Erythroblast (primary cell): ENCODE measurements at places on chromosomes 3 and 15.
A peak's percentile ranks its signal among the peaks of the same experiment; 100 is the strongest.

- no peak for DNase-seq
These were observed 1115.0 kb downstream of the IGSF11 start for GRCh38 chr3:117919621-117920020.

- DNase-seq = no peak
These were observed 18.9 kb upstream of the LRRK1 start for GRCh38 chr15:100900136-100900794.

DNA sequence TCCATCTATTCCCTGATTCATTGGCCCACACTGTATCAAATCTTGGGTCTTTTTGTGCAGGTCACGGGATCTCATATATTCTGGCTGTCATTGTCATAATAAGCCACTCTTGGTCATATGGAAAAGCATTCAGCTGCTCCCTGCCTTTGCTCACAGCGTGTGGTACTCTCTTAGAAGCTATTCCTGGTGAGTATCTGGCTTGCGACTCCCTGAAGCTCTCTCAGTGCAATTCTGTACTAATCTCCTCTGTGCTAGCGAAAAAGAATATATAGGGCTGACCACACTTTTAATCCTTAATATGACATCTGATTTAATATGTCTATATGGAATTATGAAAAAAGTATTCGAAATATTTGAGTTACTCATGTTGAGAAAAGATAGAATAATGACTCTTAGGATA is 440.8 kb upstream of the GBE1 start:
- no peak for DNase-seq

DNA sequence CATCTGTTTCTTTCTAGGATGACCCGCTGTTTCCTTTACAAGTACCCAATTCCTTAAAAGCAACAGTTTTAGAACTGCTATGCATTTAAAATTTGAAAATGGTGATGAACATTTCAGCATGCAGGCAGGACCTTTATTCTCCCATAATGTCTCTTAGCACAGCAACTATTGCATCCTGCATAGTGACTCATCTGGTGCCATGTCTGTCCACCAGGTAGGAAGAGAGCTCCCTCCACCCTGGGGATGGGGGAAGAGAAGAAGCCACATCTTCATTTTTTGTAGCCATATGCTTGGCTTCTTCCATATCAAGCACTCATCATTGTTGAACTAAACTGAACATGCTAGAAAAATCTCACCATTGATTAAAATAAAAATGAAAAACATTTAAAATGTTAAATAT is 9.9 kb downstream of the GPR15 start:
- no peak for DNase-seq

DNA sequence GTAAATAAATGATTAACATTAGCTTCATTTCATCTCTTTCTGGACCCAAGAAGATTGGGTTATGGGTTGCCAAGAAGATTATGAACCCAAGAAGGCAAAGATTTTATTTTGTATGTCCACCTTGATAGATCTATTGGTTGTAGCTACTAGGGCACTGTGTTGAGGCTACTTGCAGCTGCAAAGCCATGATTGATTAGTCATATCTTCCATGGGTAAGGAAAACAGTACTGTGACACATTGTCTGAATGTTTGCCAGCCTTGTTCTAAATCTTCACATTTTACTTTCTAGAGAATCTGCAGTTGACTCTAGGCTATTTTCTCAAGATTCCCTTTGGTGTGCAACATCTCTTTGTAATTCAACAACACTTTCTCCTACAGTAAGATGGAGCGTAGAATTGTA is 229.2 kb upstream of the KCNH8 start:
- no peak for DNase-seq

GRCh38 chr3:8341821-8342247 is 159.8 kb upstream of the LMCD1 start:
- DNase-seq = no peak

GRCh38 chr3:58041826-58042324 is 33.7 kb downstream of the FLNB start:
- DNase-seq = no peak

GRCh38 chr15:43286074-43286473 is 19.3 kb upstream of the TGM5 start:
- DNase-seq = no peak

DNA sequence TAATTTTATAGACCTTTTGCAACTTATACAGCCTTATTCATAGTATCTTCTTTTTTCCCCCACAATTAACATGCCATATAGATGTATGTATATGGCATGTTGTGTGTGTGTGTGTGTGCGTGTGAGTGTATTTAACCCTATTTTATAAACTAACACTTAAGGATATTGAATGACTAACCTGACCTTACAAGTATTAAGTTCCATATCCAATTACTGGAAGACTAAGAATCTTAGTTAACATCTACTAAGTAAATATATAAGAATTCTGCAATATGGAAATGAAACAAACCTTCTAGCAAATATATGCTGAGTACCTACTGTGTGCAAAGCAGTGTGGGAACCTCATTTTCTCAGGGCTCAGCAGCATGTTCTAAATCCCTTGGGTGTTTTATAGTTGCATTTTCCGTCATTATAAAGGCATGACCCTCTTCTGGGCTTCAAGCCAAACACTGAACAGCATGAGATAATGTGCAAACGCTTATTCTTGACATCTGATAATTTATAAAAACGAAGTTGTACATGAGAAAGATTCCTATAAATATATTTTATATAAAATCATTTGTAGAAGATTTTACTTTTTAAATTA is 105.5 kb downstream of the NLGN1 start:
- peak; percentile 22 for DNase-seq

GRCh38 chr3:40713306-40713705 is 188.5 kb downstream of the ZNF621 start:
- no peak for DNase-seq

- peak; percentile 7 for DNase-seq
These were observed 23.3 kb upstream of the SENP7 start for GRCh38 chr3:101536266-101536665.

DNA sequence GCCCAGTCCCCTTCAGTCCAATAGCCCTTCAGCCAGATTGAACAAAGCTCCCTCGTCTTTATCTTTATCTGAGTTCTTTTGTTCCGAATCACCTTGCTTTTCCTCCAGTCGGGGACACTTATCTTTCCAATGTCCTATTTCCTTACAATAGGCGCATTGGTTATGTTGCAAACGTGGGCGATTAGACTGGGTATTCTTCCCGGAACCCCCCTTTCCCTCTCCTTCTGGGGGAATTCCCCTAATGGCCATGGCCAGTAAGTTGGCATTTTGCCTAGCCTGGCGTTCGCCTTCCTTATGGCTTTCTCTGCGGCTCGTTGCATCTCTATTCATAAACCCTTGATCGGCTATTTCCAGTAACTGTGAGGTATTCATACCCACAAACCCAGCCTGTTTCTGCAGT is 82.2 kb upstream of the VEPH1 start:
- DNase-seq = no peak

GRCh38 chr3:43231276-43232000 is 54.9 kb upstream of the SNRK start:
- DNase-seq = no peak

- no peak for DNase-seq
These were observed 134.5 kb downstream of the MECOM start for GRCh38 chr3:169529013-169529412.

- DNase-seq = no peak
These were observed 329.7 kb upstream of the TLE3 start for GRCh38 chr15:70427167-70428120.

DNA sequence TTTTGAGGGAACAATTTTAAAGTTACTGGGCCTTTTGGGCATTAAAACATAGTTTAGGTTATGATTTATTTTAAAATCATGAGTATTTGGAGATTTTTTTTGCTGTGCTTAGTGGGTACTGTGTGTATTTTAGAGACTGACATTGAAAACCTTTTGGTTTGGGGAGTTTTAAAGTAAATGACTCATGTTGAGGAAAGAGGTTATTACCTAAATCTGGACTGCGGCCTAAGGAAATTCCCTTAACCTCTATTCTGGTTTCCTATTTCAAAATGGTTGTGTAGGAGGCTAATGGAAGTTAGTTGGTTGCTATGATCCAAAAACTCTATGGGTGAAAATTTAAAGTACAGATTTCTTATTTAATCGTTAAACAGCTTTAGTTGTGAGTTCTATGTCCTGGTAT is 57.3 kb upstream of the DPH6 start:
- no peak for DNase-seq

DNA sequence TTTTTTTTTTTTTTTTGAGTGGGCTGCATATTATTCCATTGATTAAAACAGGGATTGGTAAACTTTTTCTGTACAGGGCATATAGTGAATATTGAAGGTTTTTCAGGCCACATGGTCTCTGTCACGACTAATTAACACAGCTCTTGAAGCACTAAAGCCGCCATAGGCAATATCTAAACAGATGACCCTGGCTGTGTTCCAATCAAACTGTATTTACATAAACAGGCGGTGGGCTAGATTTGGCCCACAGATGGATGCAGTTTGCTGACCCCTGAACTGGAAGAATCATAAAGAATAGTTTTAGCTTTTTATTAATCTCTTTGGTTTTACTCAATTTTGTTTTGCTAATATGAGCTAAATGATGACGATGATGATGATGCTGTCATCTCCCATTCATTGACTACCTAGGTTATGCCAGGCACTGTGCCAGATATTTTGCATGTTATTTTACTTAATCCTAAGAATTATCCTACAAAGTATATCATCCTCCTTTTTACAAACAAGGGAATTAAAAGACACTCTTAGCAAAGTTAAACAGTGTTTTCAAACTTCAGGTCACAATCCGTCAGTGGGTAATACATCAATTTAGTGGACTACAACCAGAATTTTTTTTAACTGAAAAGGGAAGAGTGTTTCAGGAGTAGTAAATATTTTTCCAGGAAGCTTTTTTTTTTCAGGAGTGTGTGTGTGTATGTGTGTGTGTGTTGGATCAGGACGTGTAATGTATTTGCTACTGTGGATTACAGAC is 54.3 kb downstream of the LMCD1 start:
- no peak for DNase-seq

DNA sequence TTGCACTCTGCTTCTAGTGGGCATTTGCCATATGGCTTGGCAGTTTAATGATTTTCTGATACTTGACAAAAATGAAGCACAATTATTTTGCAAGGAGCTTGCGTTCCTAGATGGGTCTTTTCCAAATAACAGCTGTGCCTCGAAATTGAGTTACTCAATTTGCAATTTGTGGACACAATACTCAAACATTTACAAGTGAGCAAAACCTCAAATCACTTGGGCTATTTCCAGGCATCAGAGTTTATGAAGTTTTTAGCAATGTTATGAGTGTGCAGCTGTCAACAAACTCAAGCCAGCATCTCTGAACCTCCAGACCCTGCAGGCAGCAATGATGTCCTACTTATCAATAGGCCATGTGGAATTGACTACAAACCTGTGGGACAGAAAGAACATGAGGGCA is 41.3 kb downstream of the NMNAT3 start:
- DNase-seq = no peak

DNA sequence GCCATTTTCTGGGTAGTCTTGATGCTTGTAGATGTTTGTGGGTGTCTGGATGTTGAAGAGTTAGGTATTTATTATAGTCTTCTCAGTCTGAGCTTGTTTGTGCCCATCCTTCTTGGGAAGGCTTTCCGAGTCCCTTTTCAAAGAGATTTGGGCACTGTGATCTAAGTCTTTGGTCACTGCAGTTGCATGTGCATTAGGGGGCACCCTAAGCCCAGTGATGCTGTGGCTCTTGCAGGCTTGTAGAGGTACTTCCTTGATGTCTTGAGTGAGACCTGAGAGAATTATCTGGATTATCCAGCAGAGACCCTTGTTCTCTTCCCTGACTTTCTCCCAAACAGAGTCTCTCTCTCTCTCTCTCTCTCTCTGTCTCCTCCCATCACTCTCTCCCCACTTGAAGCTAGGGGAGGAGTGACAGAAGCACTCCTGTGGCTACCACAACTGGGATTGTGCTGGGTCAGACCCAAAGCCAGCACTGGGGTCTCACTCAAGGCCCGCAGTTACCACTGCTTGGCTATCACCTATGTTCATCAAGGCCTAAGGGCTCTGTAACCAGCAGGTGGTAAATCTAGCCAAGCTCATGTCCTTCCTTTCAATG is 68.5 kb downstream of the TMCO5A start:
- peak; percentile 58 for DNase-seq

- DNase-seq = no peak
These were observed 228.5 kb upstream of the ADAMTS9 start for GRCh38 chr3:64916192-64916798.

- DNase-seq = no peak
These were observed 8.5 kb downstream of the TMEM212 start for GRCh38 chr3:171851660-171852058.

- no peak for DNase-seq
These were observed 13.4 kb upstream of the RTP3 start for GRCh38 chr3:46484388-46484787.

GRCh38 chr3:128237348-128238183 is 84.3 kb downstream of the EEFSEC start:
- DNase-seq = no peak

DNA sequence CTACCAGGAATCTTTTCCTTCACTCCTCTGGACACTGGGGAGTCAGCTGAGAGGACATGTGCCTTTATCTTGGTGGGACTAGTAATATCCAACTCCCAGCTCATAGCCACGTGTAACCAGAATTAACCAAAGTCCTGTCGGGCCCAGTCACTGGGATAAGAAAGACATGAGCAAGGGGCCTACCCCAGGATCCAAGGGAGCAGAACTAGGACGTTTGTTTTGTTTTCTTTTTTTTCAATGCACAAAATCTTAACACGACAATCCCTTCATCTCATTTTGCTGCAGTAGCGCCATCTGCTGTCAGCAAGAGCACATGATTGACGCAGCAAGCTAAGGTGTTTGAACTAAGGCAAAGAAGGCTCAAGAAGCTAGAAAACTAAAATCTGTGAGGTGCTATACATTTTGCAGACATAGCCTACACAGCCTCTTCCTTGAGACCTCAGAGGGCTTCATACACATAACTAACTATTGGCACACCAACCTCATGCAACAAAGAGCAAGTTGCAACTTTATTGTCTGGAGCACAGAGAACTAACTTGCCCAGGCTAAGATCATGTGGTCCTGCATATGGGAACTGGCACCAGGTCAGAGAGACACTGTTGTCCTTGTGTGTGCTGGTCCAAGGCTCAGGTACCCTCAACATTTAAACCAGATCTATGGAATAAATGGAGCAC is 43.6 kb downstream of the RLBP1 start:
- DNase-seq = peak; percentile 82

GRCh38 chr15:88187195-88187594 is 69.3 kb downstream of the NTRK3 start:
- DNase-seq = no peak

GRCh38 chr3:81743096-81744025 is 18.1 kb downstream of the GBE1 start:
- DNase-seq = peak; percentile 86

GRCh38 chr3:155404486-155404885 is 111.0 kb upstream of the STRIT1 start:
- DNase-seq = no peak

DNA sequence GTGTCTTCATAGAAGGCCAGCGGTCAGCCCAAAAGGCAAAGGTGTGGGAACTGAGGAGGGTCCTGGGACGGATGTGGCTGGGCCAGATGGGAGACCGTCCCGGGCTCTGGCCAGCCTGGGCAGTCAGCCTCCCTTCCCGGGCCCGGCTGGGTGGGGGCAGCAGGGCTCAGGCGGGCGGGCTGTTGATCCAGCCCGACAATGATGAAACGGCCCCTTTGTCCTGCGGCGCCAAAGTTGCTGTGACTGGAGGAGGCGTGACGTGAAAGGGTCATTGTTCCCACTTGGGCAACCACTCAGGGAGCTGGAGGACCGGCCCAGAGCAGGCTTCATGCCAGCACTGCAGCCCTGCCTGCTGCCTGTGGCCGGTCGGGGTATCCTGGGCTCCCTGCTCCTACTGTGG is 16.5 kb downstream of the DUSP7 start:
- no peak for DNase-seq
